ENCODE measurements at places on chromosomes 5 and 9.

DNA sequence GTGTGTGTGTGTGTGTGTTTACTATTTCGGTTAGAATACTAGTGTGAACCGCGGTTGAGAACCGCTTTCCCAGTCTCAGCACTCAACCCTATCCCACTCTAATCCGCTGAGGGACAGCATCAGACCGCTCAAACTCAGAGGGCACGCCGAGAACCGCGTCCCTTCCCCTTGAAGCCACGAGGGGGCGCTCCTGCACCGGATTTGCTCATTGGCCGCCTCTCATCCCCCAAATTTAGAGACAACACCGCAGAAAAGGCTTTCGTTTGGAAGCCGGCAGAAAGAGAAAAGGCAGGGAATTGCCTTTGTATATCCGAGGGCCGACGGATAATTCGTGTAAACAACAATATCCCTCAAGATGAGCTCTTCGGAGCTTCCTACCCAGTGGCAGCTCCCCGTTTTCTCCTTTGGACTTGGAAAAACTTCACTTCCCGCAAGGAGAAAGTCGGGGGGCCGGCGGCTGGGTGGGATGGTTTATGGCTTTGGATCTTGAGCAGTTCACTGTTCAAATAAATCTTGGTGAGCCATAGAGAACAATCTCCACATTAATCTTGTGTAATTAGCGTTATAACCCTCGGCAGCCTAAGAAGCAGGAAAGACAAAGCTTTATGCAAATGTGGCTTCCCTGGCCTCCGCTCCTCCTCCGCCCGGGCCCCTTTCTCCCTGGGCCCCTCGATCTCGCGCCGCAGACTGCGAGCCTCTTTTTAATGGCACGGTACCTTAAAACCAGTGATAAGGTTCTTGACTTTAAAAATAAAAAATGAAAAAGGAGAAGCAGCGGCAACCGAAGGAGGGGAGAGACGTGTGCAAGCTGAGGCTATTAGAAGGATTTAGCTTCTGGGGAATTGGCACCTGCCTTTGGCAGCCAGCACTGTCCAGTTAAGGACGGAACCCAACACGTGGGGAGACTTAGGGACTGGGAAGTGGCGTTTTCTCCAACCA lies 296.8 kb downstream of the PARP8 start:
- DNase-seq = peak; percentile 76

DNA sequence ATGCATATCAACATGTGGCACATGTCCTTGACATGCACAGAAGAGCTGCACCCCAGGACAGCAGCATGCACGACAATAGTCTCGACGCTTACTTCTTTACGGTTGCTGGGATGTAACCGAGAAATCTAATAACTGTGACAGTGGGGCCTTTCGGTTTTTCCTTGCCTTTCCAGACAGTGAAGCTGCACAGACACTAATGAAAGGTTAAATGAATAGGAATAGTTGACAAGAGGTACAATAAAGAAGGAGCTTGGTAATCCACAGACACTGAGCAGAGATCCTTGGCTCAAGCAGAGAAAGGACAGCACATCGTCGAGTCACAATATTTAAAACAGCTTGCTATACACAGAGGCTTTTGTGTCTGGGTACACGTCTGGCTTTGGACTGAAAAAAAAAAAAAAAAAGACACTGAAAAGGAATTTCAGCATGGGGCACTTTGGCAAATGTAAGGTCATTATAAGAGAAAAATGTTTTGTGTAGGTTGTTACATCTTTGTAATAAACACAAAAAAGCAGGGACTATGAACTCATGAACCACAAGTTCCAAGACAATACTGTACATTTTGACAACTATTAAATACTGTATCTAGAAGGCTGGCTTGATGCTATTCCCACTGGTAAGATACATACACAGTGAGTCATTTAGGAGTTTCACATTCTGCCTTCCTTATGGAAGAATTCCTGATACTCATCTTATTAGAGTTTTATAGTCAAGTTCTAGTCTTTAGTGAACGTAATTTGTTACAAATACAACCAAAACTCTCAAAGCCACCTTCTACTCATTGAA lies 5.6 kb downstream of the BNC2 start:
- no peak for DNase-seq

- DNase-seq = peak; percentile 34
Measured at GRCh38 chr5:14204785-14205321, 61.7 kb downstream of the TRIO start.

GRCh38 chr9:93577975-93578682 lies 1.7 kb downstream of the PHF2 start:
- DNase-seq = no peak

DNA sequence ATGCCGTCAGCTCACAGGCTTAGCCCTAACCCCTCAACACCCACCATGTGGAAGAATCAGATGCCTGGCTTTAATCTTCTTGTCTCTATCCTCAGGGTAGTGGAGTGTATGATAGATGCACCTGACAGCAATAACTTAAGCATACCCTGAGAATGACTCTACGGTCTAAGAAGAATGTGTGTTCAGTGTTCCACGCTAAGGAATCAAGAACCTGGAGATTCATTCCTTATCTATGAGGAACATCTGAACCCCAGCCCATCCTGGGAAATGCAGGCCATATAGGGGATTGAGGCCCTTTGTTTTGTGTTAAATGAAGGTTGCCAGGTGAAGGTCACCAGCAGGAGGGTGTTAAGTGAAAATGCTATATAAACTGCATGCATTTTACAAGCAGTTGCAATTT lies 63.0 kb downstream of the KLHL3 start:
- DNase-seq = no peak

GRCh38 chr5:126454081-126454480 lies 30.9 kb downstream of the GRAMD2B start:
- no peak for DNase-seq

GRCh38 chr5:111746791-111747190 lies 10.2 kb downstream of the NREP start:
- DNase-seq = no peak

DNA sequence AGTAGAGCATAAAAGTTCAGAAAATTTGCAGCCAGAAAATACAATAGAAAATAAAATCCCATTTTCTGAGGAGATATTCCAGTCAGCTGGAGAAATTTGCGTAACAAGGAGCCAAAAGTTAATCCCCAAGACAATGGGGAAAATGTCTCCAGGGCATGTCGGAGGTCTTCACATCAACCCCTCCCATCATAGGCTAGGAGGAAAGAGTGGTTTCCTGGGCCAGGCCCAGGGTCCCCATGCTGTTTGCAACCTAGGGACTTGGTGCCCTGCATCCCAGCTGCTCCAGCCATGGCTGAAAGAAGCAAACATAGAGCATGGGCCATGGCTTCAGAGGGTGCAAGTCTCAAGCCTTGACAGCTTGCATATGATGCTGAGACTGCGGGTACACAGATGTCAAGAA lies 255.0 kb downstream of the DTWD2 start:
- DNase-seq = no peak

DNA sequence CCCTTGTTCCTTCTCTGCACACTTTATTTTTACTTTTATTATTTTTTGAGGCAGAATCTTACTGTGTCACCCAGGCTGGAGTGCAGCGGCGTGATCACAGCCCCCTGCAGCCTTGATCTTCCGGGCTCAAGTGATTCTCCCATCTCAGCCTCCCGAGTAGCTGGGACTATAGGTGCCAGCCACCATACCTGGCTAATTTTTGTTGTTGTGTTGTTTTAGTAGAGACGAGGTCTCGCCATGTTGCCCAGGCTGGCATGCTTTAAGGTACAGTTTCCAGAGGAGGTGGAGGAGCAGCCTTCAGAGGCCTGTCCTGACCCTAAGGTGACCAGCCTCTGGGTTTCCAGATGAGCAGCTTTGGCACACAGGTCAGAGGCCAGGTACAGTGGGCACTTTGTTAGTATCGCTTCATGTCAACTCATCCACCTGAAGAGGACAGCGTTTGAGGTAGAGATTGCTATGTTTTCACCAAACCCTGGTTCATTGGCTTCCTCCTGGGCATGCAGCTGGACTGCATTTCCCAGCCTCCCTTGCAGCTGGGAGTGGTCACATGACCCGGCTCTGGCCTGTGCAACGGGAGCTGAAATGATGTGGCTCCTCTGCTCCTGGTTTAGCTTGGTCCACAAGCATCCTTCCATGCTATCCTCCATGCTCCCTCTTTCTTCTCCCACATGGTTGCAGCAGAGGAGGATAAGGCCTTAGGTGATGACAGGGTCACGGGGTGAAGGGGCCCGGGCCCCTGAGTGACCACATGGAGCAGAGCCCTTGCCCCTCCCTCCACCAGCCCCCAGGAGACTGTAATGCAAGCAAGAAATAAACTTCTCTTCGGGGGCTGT lies 139.3 kb upstream of the IER5L start:
- DNase-seq = peak; percentile 32

DNA sequence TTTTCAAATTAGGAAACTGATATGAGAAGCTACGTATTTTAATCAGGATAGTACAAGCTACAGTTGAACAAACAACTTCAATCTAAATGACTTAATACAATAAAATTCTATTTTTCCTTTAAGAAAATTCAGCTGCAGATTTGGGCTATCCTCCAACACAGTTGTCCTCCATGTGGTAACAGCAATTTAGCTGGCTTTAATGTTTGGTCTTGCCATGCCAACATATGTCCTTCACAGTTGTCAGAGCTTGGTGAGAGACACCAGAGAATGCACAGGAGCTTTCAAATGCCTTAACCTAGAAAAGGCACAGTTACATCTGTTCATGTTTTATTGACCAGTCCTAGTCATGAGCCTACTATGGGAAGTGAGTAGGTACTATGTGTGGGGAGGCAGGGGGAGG lies 10.8 kb downstream of the FAM174A start:
- DNase-seq = no peak

DNA sequence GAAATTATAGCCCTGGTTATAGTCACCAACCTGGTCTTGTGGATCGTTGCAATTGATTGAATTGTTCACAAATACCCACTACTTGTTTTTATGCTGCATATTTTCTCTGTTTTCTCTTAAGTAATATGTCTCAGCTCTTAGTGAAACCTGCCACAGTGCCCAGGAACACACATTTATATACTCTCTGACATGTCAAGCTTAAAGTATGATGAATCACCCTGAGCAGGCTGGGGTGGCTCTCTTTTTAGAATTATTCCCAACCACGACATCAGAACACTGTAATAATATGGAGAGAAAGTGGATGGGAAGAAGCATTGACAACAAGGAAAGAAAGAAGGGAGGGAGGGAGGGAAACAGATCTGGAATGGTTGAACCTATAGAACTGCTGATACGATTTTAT lies 72.8 kb upstream of the ZNF608 start:
- no peak for DNase-seq

DNA sequence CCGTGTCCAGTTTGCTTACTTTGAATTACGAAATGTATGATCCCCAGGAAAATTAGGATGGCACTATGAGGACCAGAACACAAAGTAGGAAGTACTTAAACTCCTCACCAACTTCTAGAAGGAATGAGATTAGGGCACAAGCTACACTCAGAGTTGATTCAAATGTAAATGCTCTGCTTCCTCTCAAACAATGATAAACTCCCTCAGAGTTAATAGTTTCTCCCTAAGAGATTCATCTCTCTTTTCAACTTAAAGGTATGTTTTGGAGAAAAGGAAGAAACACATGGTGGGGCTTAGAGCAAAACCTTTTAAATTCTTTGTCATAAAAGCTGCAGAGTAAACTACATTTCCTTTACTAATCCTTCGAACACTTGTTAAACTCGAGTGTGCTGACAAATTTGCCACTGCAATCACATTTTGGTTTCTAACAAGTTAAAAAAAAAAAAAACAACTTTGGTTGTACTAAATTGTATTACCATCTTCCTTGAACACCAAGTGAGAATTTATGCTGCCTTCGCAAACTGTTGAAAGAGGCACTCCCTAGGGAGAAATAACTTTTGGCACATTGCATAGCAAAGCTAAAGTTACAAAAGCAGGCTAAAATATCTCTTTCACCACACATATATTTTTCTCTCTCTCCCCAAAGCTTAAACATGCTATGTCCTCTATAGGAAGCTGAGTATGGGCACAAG lies 66.6 kb downstream of the DENND1A start:
- DNase-seq = no peak

GRCh38 chr9:121358751-121359150 lies 11.3 kb downstream of the STOM start:
- DNase-seq = no peak

GRCh38 chr9:136233411-136233810 lies 12.2 kb downstream of the QSOX2 start:
- no peak for DNase-seq

- no peak for DNase-seq
Measured at GRCh38 chr9:37174247-37174646, 53.9 kb downstream of the ZCCHC7 start.

DNA sequence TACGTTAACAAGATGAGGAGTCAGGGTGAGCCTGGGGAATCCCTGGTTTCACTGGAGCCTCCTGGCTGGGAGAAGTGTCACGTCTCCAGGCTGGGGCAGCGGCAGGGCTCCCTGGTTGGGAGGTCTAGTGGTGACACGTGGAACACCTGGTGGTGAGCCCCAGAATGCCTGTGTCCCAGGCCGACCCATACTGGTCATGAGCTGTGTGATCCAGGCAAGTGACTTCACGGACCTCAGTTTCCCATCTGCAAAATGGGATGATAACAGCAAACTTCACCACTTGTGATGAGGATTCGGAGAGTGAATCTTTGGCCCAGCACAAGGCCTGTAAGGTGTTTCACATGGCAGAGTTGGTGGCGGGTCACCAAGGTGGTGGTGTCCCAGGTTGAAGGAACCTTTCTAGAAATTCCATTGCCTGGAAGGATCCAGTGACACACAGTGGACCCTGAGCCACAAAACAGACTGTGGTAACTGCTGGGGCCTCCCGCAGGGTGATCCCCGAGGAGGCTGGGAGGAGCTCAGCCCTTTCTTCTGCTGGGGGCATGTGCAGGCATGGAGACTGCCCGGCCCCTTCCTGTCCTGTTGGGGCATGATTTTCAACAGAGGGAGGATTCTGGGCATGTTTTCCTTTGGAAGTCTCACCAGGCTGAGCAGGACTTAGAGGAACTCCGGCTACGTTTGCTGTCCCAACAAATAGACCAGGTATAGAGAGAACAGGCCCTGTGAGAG lies 153.9 kb upstream of the IER5L start:
- DNase-seq = no peak

DNA sequence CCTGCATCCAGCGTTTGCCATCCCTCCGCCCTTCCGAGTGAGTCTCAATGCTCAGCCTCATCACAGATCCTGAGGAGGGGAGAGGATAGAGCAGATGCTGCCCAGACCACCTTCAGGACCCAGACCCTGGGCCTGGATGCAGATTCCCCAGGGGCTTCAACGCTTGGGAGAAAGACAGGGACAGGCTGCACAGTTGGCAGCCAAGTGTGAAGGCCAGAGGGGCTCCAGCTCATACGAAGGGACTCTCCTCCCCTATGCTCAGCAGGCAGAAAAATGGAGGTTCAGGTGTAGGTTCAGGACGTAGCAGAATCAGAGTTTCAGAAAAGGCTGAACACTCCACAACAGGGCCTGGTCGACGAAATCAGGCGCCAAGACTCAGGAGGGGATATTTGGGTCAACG lies 378.5 kb upstream of the IRX1 start:
- no peak for DNase-seq

DNA sequence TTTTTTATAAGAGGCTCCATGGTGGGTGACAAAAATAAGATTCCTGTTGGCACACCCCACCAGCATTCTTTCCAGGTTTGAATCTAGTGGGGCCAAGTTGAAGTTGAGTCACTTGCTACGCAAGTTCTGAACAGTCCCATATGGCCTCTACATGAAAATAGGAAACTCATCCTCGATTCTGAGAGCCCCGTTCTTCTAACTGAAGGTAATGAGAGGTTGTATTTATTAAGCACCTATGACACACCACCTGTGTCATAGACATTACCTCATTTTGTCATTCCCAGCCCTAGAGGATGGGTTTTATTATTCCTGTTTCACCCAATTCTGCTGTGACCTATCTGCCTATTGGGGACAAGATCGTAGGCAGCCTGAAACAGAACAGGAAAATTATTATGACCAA lies 131.7 kb downstream of the ACTL7B start:
- no peak for DNase-seq
